Retinal pigment epithelial cell (primary cell): ENCODE measurements at places on chromosomes 3 and 15.
A peak's percentile ranks its signal among the peaks of the same experiment; 100 is the strongest.

- no peak for DNase-seq
Measured at GRCh38 chr15:52804526-52805081, 14.5 kb upstream of the ONECUT1 start.

- DNase-seq: no peak
Measured at GRCh38 chr3:169498336-169498735, 165.2 kb downstream of the MECOM start.

DNA sequence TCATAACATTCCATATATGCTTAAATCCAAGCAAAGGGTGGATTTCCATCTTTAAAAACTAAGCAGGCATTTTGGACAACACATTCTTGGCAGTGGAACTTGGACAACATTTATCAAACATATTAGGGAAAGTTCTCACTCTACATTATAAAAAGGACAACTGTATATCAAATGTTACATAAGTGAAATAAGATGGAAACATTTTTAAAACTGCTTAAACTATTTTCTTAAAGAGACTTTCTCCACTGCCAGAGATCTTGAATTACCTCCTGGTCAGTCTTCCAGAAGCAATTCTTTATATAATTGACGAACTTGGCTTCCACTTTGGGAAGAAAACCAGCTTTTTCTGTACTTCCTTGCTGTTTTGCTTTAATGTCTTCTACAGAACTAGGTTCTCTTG is 109.3 kb downstream of the NEO1 start:
- no peak for DNase-seq

- DNase-seq: no peak
Measured at GRCh38 chr15:62904041-62904910, 138.3 kb upstream of the TPM1 start.

- no peak for DNase-seq
Measured at GRCh38 chr3:148903022-148903442, 37.9 kb downstream of the CPA3 start.

DNA sequence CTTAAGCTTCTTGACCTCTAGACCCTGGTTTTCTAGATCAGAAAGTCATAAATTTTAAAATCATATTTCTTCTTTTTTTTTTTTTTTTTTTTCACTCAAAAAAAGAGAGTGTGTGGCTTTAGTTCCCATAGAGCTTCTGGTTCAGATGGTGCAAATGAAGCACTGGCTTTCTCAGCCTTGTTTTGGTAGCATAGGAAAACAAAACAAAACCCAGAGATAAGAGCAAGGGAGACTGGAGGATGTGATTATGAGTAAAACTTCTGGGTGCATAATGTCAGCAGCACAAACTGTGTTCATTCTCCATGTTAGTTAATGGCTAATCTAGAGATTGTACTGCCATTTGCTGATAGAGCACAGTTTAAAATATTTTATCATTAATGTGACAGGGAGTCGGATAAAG is 55.4 kb downstream of the RARB start:
- no peak for DNase-seq

DNA sequence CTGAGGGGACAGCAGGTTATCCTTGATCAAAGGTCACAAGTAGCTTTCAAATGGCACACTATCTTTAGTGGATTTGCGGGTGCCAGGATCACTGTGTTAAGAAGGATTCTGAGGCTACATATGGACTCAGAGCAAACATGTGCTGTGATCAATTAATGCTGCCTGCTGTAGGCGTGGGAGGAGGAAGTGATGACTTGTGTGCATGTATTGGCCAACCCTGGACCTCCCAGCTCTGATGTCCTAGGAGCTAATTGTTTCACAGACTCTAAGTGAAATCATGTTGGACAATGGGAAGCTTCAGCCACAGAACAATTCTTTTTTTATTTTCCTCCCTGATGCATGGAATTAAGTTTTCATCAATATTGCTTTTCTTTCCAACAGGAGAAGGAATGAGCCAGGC is 24.4 kb downstream of the FAH start:
- no peak for DNase-seq

DNA sequence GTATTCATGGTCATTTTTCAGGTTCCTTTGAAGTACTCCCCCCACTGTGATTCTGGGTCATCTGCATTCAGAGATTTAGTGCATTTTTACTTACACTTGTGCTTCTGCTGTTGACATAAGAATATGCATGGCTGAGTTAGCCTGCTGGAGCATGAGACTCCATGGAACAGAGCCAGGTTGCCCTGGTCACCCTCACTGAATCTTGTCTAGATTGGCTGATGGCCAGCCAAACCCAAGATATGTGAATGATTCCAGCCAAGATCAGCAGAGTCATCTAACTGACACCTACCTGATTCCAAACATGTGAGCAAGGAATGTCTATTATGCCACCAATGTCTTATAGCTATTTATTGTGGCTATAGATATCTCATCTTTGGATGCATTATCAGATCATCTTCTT is 25.1 kb downstream of the DTWD1 start:
- peak; percentile 59 for DNase-seq

GRCh38 chr3:56787784-56788256 is 13.9 kb downstream of the ARHGEF3 start:
- no peak for DNase-seq

DNA sequence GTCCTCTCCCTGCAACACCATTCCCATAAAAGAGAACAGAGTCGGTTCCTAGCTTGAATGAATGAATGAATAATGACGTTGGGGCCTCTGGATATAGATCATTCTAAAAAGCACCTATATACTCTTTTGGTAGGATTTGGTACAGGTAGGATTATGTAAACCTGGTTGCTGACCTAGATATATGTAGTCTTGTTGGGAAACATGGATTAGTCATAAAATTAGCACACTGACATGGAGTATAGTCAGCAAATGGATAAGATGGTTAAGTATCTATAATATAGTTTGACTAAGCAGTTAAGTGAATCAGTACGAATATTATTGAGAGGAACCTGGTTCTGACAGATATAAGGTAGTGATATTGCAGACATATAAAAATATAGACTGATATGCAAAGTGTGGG is 142.5 kb downstream of the FILIP1L start:
- DNase-seq: no peak

- peak; percentile 3 for DNase-seq
Measured at GRCh38 chr15:51281368-51281967, 56.9 kb downstream of the CYP19A1 start.

DNA sequence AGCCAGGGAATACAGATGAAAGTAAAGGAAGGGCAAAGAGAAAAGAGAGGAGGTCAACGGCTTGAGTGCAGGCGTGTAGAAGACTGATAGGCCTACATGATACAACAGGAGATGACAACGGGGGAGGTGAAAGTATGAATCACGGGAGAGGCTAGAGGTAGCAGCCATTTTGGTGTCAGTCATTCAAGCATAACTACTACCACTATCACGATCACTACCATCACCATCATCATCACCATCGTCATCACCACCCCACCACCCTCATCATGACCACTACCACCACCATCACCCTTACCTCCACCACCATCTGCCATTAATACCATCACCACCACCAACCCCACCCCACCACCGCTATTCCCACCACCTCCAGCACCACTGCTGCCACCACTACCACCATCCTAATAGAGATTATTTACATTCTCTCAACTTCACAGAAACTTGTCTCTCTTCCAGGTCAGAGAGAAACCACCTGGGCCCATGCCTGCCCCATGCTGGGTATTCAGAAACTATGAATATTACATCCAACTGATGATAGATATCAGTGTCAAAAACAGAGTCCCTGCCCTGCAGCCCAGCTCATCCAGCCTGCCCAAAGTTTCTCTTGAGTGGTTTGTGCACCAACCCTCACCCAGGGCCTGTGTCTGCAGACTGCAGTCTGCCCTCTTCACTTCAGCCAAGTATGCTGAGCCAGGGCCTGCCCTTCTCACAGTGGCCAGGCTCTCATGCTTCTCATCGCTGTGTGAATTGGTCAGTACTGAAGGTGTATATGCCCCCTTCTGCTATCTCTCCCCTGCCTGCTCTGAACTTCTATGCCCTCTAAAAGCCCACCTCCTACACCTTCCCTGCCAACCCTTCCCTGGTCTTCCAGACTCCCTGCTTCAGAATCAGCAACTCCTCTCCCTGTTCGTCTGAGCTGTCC is 215.6 kb upstream of the TLE3 start:
- no peak for DNase-seq

- no peak for DNase-seq
Measured at GRCh38 chr3:5160321-5160720, 27.2 kb upstream of the EDEM1 start.

DNA sequence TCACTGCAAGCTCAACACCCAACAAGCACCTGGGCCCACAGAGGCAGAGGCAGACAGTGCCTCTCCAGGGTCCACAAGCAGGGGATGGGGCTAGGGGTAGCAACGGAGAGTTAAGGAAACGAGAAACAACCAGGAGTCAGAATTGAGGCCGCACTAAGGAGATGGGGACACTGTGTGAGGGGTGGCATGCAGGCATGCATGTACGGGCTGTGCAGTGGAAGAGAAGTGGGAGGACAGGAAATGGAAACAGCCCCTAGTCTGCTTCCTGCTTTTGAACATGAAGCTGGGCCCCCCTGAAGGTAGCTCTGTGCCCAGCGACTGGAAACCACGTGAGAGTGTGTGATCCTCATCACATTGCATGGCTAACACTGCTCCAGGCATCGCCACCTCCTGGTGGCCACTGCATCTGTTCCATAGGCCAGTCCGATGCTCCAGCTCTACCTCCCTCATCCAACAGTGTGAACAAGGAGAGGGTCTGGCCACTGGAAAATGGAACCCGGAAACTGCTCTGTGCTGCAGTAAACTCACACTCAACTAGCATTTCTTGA is 44.0 kb downstream of the XXYLT1 start:
- DNase-seq: no peak

- DNase-seq: peak; percentile 24
Measured at GRCh38 chr3:148962513-148962912, 28.8 kb upstream of the GYG1 start.

- DNase-seq: no peak
Measured at GRCh38 chr3:27220166-27220565, 149.0 kb downstream of the NEK10 start.

DNA sequence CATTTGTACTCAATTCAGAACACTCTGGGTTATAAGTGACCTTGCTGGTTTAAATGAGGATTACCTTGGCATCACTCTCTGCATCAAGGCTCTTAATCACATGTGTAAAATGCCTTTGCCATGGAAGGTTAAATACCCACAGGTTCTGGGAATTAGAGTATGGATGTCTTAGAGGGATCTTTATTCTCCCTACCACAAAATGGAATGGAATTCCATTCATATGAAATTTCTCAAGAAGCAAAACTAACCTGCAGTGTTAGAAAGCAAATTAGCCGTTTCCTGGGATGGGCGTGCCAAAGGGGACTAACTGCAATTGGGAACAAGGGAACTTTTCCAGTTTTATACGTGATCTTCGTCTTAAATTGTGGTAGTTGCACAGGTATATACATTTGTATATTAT is 39.8 kb downstream of the TBL1XR1 start:
- peak; percentile 59 for DNase-seq
